ENCODE measurements at places on chromosomes 4 and X.

- no peak for DNase-seq
Observed at GRCh38 chr4:92307181-92307580, 3.4 kb downstream of the GRID2 start.

- DNase-seq: no peak
Observed at GRCh38 chr4:3873408-3874027, 107.3 kb downstream of the ADRA2C start.

- no peak for DNase-seq
Observed at GRCh38 chr4:52968241-52968640, 106.1 kb downstream of the RASL11B start.

DNA sequence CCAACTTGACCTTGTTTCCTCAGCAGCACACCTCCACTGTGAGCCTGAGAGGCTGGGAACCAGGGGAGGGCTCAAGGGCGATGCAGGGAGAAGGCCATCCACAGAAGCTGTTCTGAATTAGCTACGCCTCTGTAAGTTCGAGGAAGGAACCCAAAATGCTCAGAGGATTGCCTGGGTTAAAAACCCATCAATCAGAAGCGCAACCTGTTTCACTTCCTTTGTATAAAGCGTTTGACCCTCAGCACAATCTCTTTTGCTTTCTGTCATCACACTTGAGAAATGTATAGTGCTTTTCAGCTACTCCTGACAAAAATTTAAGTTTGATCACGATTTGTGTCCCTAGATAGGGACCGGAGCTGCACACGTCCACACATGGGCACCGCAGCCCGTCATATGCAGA is 48.0 kb upstream of the MAP3K15 start:
- DNase-seq: no peak

- no peak for DNase-seq
Observed at GRCh38 chr4:60033826-60034225, 1166.3 kb upstream of the ADGRL3 start.

- DNase-seq: no peak
Observed at GRCh38 chrX:134026565-134027311, 41.3 kb upstream of the GPC3 start.

DNA sequence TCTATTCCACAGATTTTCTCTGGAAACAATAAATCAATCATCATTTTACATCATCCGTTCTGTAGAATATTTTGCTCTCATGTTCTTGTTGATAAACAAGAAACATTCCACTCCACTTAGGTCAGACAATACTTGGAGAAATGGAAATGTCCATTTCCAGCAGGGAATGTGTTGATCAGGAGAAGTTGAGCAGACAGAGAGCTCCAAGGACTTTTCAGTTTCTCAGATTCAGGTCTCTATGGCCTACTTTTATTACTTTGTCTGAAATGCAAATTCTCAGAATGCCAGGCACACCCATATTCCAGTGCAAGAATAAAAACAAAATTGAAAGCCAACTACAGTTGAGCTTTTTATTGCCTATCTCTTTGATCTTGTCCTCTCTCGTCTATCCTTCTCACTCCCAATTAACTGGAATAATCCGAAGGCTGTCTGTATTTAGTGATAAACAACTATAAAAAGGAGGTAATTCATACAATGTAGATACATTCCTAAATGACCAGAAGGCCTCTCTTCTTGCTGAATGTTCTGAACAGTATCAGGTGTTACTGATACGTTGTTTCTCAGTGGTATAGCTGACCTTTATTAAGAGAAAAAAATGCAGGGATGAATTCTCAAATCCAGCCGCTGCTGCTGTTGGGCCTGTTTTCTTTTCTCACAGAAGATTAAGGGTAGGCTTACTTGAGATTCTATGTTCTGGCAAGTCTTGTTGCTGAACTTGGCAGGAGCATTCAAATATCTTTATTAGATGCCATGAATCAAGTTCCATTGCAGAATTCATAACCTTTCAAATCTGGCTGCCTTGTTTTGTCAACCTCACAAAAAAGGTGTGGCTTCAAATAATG is 72.1 kb downstream of the HPGD start:
- no peak for DNase-seq

GRCh38 chr4:134328741-134329140 is 127.2 kb upstream of the PABPC4L start:
- no peak for DNase-seq

GRCh38 chr4:56742080-56742871 is 61.2 kb upstream of the HOPX start:
- DNase-seq: no peak

DNA sequence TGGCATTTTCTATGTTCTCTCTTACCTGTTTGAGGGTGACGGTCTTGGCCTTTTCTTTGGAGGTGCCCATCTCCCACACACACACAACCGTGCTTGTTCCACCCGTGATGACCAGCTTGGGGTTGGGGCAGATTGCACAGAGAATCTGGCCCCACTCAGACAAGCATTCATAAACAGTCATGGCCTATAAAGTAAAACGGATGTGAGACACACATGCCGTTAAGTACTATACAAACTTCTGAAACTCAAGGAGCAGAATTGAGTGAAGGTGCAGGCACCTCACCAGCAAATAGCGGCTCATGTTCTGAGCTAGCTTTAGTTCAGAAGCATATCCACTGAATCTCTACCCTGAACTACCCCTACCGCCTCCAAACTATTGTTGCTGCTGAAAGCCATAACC is 107.6 kb downstream of the CDS1 start:
- DNase-seq: no peak

GRCh38 chrX:150621652-150622051 is 53.2 kb downstream of the MTM1 start:
- DNase-seq: no peak

- DNase-seq: no peak
Observed at GRCh38 chrX:95903975-95904374, 780.7 kb upstream of the DIAPH2 start.

GRCh38 chr4:165288226-165288625 is 39.2 kb upstream of the MSMO1 start:
- no peak for DNase-seq

DNA sequence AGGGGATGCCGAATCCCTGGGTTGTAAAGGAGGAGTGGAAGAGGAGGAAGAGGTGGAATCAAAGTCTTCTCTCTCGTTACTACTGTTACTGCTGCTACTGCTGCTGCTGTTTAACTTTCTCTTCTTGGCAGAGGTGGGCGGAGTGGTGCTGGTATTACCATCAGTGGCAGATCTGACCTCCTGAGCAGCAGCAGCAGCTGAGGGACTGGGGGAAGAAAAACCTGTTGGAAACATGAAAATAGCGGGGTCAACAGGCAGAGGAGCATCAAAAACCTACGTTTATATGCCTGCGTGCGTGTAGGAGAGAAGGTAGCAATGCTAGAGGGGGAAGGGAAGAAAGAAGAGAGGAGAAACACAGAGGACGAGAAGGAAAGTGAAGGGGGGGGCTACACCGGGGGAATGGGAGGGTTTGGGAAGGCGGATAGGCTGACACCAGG is 339 bp downstream of the CUL4B start:
- DNase-seq: no peak

DNA sequence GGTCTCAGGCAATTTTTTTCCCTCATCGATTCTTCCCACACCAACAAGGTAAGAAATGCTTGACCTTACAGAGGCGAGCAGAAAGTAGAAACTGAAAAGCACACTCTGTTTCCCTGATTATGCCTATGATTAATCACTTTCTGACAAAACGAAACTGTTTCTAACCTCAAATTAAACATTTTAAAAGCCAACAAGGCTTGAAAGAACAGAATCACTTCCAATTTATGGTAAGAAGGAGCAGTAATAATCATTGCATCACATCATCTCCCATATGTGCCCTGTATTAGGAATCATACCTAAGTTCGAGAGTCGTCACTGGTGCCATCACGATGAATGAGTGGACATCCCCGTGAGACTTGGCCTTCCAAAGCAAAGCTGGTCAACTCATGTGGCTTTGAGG is 12.5 kb upstream of the CXCL13 start:
- no peak for DNase-seq

DNA sequence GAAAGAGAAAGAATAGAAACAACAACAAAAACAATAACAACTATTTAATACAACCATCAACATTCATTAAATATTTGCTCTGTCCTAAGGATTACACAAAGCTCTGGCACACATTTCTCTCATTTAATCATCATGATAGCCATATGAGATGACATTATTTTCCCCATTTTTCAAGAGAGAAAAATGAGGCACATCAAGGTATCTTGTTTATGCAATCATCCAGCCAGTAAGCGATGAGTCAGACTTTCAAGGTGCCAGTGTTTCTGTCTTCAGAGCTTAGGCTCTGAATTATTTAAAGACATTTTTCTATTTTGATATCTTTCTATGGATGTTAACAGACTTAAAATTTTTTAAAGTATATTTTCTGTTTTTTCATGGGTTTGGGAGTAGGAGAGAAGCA is 541.8 kb upstream of the SMIM31 start:
- no peak for DNase-seq

- no peak for DNase-seq
Observed at GRCh38 chrX:139113708-139114107, 402.2 kb upstream of the FGF13 start.

DNA sequence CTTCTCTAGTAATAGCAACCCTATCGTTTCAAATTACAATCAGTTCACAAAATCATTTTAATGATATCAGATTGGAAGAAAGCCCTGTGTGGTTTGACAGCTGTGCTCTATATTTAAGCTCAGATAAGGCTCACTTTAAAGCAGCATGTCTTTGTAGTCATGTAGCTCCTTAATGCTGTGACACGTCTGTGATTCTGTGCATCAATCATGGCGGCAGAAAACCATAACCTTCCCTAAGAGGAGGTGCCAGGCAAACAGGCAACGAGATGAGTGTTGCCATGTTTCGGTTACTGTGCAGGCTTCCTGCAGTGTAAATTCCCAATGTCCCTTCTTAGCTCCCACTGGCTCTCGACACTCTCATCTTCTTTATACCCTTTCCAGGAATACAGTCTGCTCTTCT is 212.7 kb downstream of the GRID2 start:
- DNase-seq: no peak

- DNase-seq: no peak
Observed at GRCh38 chrX:127276326-127276725, 456.8 kb downstream of the PRR32 start.

GRCh38 chr4:156248917-156249316 is 295.3 kb upstream of the CTSO start:
- DNase-seq: no peak

- DNase-seq: no peak
Observed at GRCh38 chr4:123591875-123592274, 195.3 kb downstream of the SPRY1 start.

DNA sequence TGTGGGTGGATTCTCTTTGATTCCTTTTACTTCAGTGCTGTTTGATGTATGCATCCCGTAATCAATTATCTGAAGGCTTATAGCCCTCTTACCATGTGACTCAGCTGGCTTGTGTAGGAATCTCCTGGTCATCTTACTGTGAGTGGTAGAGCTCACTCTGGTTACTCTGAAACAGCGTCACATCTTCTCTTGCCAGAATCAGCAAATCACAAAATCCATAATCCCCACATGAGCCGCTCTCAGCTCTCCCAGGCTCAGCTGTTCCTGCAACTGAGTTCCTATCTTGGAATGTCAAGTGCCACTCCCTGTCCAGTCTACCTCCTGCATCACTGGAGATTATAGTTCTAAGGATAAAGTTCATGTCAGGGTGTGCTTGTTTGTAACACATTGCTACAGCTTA is 278.0 kb downstream of the FBXO8 start:
- DNase-seq: no peak

- DNase-seq: no peak
Observed at GRCh38 chrX:287670-288069, 6.5 kb downstream of the PLCXD1 start.

DNA sequence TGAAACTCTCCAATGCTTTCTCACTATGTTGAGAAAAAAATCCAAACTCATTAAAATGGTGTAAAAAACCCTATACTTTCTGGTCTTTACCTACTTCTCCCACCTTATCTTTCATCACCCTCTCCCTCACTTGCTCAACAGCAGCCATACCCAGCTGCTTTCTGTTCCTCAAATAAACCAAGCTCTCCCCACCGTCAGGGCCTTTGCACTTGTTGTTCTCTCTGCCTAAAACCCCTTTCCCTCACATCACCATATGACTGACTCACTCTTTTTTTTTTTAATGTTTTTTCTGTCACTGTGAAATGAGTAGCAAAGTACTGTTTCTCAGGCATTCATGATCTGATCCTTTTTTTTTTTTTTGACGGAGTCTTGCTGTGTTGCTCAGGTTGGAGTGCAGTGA is 122.3 kb upstream of the TMEM164 start:
- DNase-seq: no peak

DNA sequence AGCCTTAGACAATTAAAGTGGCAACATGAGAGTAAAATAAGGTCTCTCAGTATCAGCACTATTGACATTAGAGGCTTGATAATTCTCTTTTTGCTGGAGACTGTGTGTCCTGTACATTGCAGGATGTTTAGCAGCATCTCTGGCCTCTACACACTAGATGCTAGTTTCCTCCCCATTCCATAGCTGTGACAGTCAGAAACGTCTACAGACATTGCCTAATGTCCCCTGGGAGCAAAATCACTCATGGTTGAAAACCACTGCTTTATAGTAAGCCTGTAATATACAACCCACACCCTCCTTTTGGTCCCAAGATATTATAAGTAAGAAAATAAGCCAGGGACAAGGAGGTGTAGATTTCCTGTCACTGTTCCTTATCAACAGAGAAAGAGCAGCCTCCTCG is 166.0 kb downstream of the FRMPD4 start:
- no peak for DNase-seq

DNA sequence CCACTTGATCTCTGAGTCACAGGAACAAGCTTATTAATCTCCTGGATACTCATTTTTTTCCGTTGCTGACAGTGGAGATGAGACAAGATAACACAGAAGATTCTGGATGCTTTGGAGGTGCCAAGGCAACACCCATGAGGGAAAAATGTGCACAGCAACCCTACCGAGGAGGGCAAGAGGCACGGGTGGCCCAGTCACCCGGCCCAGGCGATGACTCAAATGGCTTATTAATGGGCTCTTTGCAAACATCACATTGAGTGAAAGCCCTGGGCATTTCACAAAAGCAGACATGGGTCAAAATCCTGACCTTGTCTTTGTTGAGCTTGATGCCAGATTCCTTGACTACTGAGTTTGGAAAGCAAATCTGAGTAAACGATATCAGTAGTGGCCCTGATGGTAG is 315.1 kb downstream of the STK32B start:
- DNase-seq: peak; percentile 61

GRCh38 chr4:76003035-76003434 is 4.3 kb downstream of the CXCL9 start:
- no peak for DNase-seq

GRCh38 chr4:40850496-40850895 is 100.7 kb downstream of the NSUN7 start:
- no peak for DNase-seq
